ENCODE measurements at places on chromosomes 4 and X.

GRCh38 chr4:94409375-94409679, 42.4 kb upstream of the PDLIM5 start:
- no peak for DNase-seq

- DNase-seq, result no peak
Measured at GRCh38 chr4:17765514-17766286, 15.7 kb downstream of the FAM184B start.

DNA sequence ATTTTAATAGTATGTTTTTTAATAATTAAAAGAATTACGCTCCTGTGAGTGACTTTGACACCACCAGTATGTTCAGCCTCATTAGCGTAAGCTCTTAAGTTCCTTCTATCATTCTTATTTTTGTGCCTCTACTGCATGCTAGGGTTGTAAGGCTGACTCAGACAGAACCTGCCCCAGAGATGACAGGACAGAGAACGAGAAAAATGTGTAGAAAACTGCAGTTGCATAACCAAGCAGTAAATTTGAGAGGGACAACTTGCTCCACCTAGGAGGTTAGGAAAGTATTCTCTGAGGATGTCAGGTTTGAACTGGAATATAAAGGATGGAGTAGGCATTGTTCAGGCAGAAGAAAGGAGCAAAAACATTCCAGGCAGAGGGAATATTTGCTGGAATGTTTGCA, 98.7 kb downstream of the NFKB1 start:
- no peak for DNase-seq

- DNase-seq, result no peak
Measured at GRCh38 chr4:3299976-3300671, 7.3 kb downstream of the RGS12 start.

- no peak for DNase-seq
Measured at GRCh38 chrX:39813631-39814277, 284.0 kb downstream of the BCOR start.

DNA sequence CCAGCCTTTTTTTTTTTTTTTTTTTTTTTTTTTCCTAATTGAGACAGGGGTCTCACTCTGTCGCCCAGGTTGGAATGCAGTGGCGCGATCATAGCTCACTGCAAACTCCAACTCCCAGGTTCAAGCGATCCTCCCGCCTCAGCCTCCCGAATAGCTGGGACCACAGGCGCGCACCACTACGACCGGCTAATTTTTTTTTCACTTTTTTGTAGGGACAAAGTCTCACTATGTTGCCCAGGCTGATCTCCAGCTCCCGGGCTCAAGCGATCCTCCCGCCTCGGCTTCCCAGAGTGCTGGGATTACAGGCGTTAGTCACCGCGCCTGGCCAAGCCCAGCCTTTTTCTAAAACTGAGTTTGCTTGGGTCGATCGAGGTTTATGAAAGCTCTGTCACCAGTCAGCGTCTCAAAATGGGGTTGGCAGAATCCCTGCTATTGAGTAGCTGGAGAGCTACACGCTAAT, 1.3 kb upstream of the OTUD5 start:
- no peak for DNase-seq

- DNase-seq, result no peak
Measured at GRCh38 chr4:113732-114131, 10.6 kb upstream of the ZNF718 start.

DNA sequence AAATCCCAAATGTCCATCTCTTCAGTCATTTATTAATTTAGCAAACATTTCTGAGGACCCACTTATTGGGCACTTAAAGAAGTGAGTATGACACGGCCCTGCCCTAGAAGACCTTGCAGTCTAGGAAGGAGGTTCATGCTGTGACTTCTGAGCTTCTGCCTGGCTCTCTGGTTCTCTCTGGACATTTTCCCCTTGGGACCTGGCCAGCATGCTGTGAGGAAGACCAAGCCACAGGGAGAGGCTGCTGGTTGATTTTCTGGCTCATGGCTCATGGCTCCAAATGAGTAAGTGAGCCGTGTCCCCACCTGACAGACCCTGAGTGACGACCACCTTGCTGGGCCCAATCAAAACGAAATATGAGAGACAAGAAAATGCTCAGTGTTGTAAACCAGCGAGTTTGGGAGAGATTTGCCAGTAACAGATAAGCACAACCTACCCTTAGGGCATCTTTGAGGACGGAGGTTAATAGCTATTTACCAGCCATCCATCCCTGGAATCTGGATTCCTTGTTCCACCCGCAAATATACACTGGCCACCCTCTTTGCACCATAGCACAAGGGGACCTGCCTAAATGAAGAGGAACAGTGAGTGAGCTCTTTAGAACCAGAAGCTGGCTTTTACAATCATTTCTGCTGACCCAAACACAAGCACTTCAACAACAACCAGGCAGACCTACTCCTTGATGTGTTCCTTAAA, 876 bp downstream of the MPP1 start:
- DNase-seq, result no peak

- DNase-seq, result peak; percentile 26
Measured at GRCh38 chr4:165873298-165874071, 448 bp downstream of the TLL1 start.

Data from GM10248 (cell line).